ENCODE measurements at places on chromosomes 3 and 15.
A peak's percentile ranks its signal among the peaks of the same experiment; 100 is the strongest.

DNA sequence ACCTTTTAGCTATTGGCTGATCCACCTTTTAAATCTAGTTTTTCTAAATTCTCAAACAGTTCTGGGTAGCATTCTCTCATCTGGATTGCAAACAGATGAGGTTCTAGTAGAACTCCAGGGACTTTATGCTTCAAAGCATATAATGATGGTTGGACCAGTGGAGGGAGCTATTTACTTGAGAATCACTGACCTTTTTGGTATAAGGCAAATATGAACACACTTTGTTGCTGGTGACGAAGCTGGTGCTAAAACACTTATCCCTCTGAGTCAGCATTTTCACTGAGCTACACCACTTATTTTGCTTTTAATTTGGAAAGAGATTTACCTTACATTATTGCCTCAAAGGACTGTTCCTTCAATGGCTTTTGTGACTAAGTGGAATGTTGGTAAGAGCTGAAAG lies 58.6 kb upstream of the SLITRK3 start:
- no peak for DNase-seq

DNA sequence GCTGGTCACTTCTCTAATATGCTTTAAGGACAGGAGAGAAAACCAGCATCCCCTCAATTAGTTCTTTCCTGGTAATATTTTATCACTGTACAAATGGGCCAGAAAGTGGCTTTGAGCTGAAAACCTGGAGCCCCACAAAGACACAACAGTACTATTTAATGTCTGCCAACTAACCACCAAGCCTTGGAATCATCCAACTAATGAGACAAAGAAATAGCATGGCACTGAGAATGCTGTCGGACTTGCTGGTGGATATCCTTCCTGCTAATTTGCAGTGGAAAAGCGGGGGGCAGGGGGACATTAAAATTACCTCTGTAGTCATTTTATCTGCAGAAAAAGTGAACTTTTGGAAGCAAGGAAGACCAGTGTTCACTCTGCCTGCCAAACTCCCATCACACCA lies 288.5 kb downstream of the KBTBD8 start:
- DNase-seq = no peak

DNA sequence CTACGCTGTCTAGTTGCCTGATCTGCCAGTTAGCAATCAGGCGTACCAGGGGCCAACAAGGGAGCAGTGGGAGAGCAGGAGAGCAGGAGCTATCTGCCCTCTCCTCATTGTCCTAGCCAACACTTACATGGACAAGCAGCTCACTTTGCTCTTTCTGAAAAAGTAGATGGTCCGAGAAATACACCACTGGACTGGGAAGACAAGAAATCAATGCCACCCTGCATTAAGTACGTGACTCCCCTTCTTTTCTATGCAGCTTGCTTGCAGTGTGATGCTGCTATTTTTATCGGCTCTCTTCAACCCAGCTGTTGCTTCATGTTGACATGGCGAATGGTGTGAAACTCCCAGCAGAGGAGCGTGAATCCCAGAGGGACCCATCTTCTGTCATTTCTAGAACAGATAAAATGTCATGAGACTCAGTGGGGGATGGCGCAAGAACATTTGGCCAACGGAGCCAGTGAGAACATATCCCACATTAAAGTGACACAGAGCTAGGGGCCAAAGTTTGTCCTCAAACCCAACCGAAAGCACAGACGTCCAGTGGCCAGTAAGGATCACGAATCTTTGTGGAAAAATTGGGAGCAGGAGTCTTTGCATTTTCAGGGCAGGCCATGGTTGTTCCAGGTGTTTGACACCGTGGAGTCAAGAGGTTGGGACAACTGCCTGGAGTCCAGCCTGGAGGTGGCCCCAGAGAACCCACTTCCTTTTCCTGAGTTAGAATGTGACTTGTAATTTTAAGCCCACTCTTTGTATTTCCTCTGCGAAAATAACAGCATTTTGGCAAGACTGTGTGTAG lies 53.7 kb upstream of the MEF2A start:
- DNase-seq = no peak

GRCh38 chr3:176514297-176514696 lies 683.0 kb downstream of the TBL1XR1 start:
- no peak for DNase-seq

DNA sequence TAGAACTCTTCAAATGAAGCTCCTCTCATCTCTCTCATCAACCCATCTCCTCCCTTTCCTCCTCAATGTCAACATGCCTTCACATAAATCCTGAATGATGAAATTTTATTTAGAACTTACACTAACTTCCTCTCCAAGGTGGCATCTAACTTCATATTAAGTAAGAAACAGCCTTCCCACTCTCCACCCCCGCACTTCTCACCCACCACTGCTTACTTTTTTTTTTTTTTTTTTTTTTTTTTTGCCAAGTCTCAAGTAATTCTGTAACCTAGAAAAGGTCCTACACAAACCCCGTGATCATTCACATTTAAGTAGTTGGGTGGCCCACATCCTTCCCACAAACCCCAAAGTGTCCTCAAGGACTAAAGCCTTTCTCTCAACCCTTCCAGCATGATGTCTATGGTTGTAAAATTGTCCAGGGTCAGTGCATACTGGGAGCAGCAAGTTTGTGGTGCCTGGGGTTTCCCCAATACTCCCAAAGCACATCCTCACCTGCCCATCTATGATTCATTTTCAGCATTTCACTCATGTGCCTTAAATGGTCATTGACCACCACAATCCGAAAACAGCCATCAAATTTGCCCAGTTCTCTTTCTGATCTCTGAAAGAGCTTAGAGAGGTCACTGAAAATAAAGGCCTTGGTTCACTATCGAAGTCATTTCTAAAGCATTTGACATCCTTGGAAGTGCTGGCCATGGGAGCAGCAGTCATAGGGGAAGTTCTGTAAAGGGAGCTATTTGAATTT lies 47.2 kb downstream of the CD86 start:
- DNase-seq = no peak

- no peak for DNase-seq
Measured at GRCh38 chr3:20480786-20481365, 294.9 kb upstream of the SGO1 start.

DNA sequence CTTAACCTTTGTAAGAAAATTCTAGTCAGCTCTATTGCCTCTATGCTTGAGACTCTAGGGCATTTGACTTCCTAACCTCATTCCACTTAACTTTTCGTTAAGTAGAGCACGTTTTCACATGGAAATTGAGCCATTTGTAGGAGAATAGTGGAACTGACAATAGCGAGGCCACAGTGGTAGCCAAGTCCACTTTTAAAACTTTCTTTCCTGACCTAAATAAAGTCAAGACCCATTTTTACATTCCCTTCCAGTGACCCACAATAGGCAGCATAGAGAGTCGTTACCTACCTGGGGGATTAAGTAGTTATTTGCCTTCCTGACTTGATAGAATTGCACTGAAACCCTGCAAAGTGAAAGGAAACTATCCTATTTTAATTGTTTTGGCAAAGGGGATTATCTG lies 386.0 kb upstream of the NECTIN3 start:
- DNase-seq = no peak

DNA sequence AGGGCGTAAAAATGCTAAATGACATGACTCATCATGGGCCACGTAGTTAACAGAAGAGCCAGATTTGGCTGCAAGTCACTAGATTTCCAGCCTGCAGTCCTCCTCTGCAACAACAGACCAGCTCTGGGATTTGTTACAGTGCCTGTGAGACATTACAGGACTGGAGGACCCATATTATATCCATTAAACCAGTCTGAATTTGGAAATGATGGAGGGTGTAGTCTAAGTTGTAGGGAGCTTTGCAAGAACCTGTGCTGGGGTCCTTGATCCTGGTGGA lies 10.8 kb downstream of the ZNF774 start:
- no peak for DNase-seq

DNA sequence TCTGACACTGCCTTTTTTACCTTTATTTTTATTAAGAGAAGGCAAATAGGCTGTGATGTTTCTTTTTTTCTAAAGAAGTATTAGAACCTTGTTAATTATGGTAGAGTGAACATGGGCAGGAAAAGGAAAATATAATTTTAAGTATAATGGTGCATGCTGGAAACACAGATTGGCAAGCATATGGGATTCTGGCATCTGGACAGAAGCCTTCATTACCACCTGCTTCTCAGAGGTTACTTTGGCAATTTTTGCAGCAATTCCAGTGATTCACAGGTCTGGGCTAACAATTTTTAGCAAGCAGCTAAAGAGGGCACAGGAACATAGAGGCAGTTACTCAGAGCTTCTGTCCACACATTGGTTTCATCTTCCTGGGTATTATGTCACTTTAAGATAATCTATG lies 258.3 kb downstream of the DIPK2A start:
- no peak for DNase-seq

DNA sequence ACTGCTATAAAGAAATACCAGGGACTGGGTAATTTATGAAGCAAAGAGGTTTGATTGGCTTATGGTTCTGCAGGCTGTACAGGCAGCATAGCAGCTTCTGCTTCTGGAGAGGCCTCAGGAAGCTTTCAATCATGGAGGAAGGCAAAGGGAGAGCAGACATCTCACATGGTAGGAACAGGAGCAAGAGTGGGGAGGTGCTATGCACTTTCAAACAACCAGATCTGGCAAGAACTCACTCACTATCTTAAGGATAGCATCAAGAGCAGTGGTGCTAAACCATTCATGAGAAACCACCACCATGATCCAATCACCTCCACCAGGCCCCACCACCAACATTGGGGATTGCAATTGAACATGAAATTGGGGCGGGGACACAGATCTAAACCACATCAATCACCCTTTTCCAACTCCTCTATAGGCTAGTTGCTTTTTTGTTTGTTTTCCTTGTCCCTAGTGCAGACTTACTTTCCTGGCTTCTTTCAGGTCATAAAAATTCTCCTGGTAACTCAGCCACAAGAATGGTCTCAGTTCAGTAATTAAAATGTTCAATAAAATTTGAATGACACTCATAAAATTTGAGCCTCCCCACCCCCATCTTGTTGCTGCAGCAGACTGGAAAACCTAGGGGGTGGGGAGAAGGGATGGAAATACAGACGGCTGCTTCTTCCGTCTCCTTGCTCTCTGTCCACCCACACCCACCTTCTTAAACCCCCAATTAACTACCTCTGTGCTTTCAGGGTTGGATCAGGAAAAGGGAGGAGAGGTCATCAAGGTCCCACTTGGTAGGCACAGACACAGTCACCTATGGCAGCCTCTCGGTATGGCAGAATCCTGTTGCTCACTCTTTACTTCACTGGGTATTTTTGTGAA lies 16.3 kb upstream of the TIPARP start:
- DNase-seq = no peak

- DNase-seq = no peak
Measured at GRCh38 chr3:58198804-58199203, 12.0 kb downstream of the DNASE1L3 start.

- peak; percentile 6 for DNase-seq
Measured at GRCh38 chr3:149571381-149571780, 86.4 kb downstream of the WWTR1 start.

DNA sequence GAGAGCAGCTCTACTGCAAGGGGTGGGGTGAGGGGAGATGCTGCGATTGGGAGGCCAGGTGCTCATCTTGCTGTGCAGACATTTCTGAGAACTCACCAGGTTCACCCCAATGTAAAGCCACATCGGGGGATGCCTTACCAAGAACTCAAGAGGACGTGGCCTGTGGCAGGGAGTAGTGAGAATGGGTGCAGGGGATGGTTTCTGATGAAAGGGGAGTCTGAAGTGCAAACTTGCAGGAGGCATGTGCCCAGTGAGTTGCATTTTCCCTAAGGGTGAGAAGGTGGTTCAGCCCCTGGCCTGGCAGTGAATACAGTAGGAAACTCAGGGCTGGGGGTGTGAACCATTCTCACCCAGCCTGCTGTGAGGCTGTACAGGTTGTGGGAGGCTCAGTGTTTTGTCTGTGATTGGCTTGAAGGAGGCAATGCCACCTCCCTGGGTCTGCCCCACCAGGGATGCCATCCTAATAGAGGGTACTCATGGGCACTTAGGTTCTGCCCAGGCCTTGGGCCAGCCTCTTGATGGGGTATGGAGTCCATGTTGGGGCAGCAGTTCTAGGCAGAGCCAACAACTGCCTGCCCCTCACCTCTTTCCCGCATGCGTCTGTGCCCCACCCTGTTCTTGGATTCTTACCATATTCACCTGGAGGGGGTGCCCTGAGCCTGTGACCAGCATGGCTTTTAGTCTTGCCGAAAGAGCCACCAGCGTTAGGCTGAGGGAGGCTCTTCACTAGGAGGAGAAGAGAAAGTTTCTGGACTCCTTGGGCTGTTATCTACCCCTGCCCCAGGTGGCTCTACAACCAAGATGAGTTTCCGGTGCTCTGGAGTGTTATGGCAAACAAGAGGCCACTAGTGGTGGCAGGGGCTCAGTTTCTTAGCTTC lies 4.5 kb downstream of the HEMK1 start:
- no peak for DNase-seq

DNA sequence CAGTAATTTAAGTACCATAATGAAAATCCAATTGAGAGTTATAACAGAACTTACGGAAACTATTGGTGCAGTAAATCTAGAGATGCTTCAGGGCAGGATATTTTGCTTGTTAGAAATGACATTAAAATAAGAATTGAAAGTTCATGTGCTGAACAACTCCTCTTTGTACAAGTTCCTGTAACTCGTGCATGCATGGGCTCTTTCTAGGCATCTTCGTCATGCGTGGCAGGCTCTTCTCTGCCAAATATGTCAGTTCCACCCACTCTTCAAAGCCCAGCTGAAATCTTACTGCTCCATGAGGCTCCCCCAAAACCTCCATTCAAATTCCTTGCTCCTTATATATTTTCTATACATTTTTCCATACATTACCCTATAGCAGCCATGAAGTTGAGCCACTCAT lies 48.7 kb downstream of the FBN1 start:
- no peak for DNase-seq

- DNase-seq = no peak
Measured at GRCh38 chr3:177210744-177211502, 13.6 kb upstream of the TBL1XR1 start.

DNA sequence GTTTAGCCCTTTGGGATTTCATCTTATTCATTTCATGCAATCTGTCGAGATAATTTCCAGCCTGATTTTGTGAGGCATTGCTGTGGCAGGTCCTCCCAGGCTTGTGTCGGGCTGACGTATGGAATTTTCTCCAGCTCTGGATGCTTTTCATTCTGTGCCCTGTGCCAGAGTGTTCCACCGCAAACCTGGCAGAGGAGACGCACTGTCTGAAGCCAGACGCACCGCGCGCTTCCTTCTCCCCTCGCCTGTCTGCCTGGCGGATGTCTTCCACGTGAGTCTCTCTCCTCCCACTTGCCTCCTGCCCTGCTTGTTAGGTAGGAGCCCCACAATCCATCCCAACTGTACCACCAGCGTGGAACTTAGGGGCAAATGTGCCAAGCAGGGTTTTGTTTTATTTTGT lies 20.1 kb upstream of the GLCE start:
- no peak for DNase-seq
